ENCODE measurements at places on chromosomes 5 and 9.

- no peak for DNase-seq
Measured at GRCh38 chr5:139446956-139447779, 7.8 kb upstream of the DNAJC18 start.

GRCh38 chr5:177098120-177098469 lies 11.4 kb downstream of the FGFR4 start:
- no peak for DNase-seq

DNA sequence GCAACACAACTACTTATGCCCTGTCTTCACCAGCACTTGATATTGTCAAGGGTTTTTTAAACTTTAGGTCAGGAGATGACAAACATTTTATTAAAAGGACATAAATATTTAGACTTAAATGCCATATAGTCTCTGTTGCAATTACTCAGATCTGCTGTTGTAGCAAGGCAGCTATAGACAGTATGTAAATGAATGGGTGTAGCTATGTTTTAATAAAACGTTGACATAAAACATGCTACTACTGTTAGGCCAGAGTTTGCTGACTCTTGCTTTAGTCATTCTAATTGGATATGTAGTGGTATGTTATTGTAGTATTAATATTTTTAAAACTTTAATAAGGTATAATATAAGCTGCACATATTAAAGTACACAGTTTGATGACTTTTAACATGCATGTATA lies 27.7 kb downstream of the ZNF131 start:
- DNase-seq: no peak

GRCh38 chr9:88574953-88575352 lies 40.0 kb downstream of the NXNL2 start:
- DNase-seq: no peak

GRCh38 chr9:84323858-84324257 lies 16.7 kb downstream of the SLC28A3 start:
- no peak for DNase-seq

DNA sequence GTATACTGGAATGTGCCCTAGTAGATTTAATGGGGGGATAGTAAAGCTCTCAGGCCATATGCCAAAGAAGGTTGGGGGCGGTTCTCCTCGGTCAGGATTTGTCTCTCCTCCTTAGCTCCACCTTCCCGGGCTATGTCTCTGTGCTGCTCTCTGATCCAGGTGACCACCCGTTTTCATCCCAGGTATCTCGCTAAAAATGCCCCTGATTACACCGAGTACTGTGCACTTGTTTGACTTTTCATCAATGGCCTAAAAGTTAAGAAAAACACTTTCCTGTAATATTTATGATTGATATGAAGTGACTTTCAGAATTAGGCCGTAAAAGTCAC lies 724 bp downstream of the NDUFS6 start:
- DNase-seq: no peak

- DNase-seq: no peak
Measured at GRCh38 chr5:109630093-109630492, 59.6 kb upstream of the MAN2A1 start.

DNA sequence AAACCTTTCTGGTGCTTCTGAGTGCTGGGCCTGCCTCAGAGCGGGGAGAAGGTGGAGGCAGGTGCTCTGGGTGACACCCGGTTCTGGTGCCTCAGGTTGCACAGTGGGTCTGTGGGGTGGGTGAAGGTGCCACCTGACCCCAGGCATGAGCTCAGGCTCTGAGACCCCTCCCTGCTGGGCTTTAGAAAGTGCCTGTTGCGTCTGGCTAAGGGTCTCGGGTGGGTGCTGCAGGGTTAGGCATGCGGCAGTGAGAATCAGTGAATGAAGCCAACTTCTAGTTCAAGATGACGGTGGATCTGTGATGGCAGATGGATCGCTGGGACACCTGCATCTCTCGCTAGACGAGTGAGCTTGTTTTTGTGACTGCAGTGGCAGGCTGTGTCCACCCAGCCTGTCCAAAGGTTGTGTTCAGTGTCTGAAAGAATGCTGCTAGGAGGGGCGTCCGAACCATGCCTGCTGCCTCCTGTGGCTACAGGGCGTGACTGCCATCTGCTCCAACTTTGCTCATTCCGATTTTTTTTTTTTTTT lies 5.0 kb downstream of the SQSTM1 start:
- no peak for DNase-seq

DNA sequence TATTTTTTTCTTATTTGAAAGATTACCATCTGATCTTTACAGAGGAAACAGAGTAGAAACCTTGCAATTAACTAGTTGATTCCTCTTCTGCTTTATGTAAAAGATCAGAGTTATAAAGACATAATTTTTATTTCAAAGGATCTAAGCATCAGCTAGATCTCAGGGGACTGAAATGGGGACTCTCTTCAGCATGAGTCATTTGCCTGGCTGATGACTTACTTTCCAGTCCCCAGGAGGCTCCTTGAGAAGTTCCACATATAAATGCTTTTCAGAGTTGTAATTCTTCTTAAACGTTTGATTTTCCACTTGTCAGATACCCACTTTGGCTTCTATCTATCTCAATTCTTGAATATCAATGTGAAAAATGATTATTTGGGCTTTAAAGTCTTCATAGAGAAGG lies 389.4 kb downstream of the RAB3C start:
- no peak for DNase-seq

- no peak for DNase-seq
Measured at GRCh38 chr9:104589626-104590025, 9.6 kb downstream of the OR13C5 start.

- no peak for DNase-seq
Measured at GRCh38 chr9:130774183-130774582, 60.9 kb upstream of the ABL1 start.

GRCh38 chr9:121242219-121242958 lies 25.6 kb upstream of the GSN start:
- DNase-seq: no peak

- no peak for DNase-seq
Measured at GRCh38 chr9:129223551-129224208, 45.6 kb upstream of the IER5L start.

- no peak for DNase-seq
Measured at GRCh38 chr5:44331471-44332050, 57.7 kb downstream of the FGF10 start.

Data from activated CD4-positive, alpha-beta T cell treated with anti-CD3 and anti-CD28 coated beads, Interleukin-2, amount 50 U/mL, for 4 hours (primary cell).